ENCODE measurements at places on chromosomes 5 and 9.

GRCh38 chr9:131419026-131419614 lies 25.2 kb downstream of the PRRC2B start:
- DNase-seq, result no peak

DNA sequence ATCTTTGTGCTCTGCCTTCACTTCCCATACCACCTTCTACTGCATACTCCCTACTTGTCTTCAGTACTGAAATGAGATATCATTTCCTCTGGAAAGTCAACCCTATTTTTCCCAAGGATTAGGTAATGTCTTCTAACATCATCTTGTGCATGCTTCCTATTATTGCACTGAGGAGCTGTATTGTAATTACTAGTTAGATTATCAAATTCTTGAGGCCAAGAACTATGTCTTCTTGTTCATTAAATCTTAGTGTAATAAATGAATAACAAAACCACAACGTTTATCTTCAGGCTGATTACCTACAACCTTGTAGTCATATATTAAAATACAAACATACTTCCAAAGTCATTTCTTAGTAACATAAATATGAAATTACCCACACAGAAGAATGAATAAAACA lies 87.9 kb upstream of the POU5F2 start:
- DNase-seq, result no peak

DNA sequence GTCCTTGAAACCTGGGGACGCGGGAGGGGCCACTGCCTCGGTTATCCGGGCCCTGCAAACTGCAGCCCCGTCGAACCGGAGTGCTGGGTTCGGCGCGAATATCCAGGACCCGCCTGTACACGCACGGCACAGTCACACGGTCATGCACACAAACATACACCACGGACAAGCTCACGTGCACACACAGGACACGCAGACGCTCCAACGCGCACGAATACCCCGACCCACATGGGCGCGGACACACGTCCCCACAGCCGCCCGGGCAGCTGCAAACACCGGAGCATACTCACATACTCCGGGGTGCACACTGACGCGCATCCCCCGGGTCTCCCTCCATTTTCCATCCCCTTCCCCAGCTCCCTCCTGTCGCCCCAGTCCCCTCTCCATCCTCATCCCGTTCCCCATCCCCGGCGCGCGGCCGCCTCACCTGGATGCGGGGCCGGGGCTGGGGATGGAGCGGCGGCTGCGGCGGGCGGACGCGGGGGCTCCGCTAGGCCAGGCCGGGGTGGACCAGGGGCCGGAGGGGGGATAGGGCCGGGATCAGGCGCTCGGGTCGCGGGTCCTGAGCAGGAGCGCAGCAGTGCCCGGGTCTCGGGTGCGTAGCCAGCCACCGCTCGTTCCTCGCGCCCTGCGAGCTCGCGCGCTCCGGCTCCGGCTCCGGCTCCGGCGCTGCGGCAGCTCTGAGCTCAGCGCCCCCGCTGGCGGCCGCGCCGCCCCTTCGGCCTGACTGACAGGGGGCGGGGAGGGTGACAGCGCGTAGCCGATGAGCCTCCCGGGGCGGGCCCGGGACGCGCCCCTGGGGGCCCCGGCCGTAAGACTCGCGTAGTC lies at the start of the genes EIF4E1B and SNCB:
Gene EIF4E1B, plus strand, starts transcription at position 823 of the 828 bp plus-strand sequence. CDS start 12,113 bp downstream, outside the sequence.
Gene SNCB, minus strand, starts transcription at position 682 of the 828 bp plus-strand sequence. CDS start 880 bp downstream, outside the sequence.
- DNase-seq, result peak; percentile 89

DNA sequence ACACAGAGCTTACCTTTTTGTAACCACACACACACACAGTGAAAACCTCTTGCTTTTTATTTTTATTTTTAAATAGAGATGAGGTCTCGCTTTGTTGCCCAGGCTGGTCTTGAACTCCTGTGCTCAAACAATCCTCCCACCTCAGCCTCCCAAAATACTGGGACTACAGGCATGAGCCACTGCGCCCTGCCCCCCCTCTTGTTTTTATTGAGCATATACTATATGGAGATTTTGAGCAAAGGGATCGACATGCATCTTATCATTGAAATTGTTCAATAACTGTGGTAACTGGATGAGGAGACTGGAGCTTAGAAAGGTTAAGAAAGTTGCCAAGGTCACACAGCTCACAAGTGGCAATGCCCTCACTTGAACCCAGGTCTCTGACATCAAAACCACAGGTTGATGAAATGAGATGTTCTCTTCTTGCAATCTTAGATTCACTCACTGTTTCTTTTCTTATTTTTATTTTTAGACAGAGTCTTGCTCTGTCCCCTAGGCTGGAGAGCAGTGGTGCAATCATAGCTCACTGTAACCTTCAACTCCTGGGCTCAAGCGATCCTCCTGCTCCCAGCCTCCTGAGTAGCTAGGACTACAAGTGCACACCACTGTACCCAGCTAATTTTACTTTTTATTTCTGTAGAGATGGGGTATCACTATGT lies 26.8 kb upstream of the STXBP1 start:
- DNase-seq, result no peak

DNA sequence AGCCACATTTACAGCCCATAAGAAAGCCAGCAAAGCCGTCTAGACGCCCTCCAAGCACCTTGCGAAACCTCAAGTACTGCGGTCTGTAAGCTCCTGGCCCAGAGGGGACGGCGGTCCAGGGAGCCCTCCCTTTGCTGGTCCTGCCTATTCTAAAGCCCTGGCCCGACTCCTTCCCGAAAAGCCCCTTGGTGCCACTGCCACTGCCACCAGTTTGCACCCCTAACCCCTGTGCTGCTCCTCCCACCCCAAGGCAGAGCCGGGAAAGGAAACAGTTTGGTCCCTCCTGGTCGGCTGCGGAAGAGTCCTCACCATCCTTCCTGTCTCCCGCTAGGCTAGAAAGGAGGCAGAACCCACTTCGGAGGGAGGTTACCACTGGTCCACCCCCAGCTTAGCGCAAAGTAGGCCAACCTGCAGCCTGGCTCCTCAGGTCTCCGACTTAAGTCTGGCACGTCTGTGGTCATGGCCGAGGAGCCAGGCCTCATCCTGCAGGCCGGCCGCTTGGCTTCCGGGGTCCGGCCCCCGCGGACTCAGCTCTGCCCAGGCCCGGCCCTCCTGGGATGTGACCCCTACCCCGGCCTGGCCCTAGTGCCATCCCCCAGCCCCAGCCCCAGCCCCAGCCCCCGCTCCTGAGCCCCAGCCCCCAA lies 916 bp downstream of the TOR1A start:
- DNase-seq, result no peak

DNA sequence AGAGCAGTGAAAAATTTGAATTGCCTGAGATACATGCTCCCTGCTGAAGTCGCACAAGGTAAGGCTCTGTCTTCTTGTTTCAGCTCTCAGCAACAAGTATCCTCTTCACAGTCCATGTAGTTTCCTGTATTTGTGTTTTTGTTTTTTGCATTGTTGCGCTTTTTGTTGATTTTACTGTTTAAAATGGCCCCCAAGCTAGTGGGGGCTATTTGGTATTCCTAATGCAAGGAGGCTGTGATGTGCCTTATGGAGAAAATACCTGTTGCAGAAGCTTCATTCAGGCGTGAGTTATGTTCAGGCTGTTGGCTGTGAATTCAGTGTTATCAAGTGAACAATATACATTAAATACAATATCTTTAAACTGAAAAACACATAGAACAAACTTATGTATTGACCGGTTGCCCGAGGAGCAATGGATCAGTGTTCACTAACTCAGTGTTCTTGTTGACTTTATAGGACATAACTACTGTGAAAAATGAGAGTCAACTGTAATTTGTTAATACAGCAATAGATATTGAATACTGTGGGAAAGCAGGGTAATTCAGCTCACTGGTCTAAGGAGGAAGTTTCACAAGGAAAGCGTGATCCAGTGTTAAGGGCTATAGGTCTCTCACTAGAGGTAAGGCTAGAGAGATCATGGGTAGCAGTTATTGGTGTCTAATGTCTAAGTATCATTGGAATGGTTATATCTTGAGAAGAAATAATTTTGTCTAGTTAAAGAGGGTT lies 150.5 kb downstream of the GCNT1 start:
- DNase-seq, result no peak

DNA sequence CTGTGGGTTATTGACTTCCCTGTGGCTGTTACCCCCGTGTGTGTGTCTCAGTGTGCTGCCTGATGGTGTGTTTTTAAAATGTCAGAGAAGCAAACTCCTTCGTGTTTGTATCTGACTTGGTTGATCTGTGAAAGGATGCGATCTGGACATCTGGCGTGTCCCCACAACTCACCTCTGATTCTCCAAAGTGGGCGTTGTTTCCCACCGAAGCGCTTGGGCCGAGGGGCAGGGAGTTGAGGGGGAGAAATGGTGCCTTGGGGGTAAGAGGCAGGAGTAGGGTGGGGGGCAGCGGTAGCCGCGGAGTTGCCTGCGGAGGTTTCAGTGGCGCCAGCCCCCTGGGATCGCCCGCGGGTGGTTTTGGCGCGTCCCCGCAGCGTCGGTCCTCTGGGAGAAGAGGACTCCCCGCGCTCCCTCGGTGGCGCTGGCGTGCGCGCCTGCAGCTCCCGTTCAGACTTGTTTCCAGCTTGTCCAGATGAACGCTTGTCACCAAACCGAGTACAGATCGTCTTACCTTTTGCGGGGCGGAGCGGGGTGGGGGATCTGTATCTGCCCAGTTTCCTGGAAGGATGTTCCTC lies 1.1 kb downstream of the MAST4 start:
- DNase-seq, result no peak

DNA sequence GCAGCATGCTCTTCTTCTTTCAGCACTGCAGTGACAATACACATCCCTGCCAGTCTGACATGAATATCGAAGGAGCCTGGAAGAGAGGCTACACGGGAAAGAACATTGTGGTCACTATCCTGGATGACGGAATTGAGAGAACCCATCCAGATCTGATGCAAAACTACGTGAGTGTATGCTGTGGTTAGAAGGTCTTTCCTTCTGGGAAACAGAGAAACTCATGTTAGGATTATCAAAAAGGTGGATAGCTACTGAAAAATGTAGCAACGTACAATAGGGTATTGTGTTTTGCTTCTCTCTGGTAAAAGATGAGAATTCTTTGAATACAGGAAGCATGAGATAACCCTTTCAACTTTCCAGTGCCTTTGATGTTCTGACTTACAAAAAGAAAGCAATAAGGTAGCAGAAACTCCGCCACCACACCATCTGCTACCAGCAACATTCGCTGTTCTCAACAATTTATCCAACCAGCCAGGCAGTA lies 133.3 kb downstream of the PCSK5 start:
- DNase-seq, result no peak

- no peak for DNase-seq
These were observed 28.8 kb upstream of the POMT1 start for GRCh38 chr9:131473891-131474290.

GRCh38 chr5:1460054-1460682 lies 14.9 kb upstream of the SLC6A3 start:
- no peak for DNase-seq

DNA sequence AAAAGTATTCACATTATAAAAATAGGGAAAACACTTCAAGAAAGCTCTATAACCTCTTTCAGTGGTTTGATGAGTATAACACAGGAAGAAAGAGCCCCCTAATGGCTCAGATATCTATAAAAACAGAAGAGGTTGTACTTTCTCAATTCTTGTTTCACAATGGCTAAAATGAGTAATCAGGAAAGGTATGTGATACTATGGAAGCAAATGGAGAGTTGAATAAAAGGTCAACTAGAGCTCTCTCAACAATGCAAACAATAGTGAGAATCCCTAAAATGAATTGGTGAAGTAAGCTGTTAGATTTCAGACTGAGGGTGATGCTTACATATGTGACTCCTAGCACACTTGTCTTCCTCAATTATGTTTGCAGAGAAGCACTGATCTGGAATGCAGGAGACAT lies 584.6 kb upstream of the CDH18 start:
- DNase-seq, result no peak

- no peak for DNase-seq
These were observed 213.9 kb upstream of the FBXL7 start for GRCh38 chr5:15285901-15286583.

DNA sequence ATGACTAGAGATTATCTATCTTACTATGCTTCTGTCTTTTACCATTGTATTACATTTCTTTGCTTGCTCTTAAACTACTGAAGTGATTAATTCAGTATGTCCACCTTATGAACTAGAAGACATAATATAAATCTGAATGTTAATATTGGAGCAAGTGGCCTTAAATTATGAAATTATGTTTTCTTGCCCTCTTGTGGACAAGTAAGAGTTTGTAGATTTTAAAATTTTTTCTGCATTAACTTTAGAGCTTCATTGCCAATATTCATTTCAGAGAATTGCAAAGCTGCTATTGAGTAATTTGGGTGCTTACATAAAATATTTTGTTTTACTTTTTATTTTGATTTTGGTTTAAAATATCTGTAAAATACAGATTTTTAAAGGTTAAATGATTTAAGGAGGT lies 55.3 kb downstream of the RANBP17 start:
- DNase-seq, result no peak

- no peak for DNase-seq
These were observed 55.3 kb upstream of the ANGPTL2 start for GRCh38 chr9:127177665-127178265.

GRCh38 chr5:91366551-91366950 lies 16.6 kb downstream of the ARRDC3 start:
- DNase-seq, result no peak

GRCh38 chr5:32601623-32602295 lies 16.4 kb downstream of the SUB1 start:
- DNase-seq, result no peak

DNA sequence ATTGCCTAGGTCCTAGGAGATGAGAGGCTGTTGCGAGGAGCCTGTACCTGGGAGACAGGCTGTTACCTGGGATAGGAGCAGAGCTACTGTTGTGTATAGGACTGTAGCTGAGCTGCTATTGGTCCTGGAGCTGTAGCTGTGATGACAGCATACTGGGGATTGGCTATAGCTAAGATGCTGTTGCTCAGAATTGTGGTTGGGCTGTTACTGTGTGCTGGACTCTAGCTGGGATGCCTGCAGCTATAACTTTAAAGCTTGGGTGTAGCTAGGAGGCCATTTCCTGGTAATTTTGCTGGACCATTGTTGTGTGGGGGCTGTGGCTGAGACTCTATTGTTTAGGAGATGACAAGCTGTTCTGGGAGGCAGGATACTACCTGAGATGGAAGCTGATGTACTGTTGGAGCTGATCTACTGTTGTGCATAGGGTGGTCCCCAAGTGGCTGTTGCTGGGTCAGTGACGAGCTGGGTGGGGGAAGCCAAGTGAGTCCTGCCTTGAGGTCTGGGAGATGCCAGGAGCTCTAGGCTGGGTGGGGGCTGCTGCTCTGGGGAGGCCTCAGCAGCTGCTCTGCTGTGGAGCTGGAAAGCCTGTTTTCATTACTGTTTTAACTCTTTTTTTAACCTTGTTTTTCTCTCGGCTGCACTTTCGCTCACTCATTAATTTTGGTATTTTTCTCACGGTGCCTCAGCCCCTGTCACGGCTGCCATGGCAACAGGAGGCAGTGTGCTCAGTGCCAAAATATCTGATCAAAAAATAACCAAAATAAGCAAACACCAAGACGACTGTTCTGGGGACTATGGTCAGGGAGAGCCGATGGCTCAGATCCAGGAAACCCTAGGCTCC lies 3.0 kb upstream of the PCDH1 start:
- DNase-seq, result no peak

- peak; percentile 51 for DNase-seq
These were observed 30.2 kb upstream of the BASP1 start for GRCh38 chr5:17187011-17187785.

DNA sequence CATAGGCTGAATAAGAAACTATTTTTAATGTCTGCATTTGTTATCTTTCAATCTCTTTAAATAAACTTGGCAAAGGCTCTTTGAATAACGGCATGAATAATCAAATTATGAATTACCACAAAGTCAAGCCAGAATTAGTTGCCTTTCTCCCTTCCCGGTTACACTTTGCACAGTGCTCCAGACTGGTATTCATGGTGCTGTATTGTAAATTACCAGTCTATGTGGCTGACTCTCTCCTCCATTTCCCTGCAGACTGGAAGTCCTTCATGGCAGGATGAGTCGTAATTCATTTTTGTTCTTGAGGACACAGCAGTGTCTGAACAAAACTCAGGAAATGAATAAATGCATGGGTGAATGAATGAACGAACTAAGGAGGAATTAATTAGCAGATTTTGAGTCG lies 142.9 kb downstream of the GNA14 start:
- DNase-seq, result no peak

Measured in D721Med (cell line).